ENCODE measurements at places on chromosomes 16 and 17.

DNA sequence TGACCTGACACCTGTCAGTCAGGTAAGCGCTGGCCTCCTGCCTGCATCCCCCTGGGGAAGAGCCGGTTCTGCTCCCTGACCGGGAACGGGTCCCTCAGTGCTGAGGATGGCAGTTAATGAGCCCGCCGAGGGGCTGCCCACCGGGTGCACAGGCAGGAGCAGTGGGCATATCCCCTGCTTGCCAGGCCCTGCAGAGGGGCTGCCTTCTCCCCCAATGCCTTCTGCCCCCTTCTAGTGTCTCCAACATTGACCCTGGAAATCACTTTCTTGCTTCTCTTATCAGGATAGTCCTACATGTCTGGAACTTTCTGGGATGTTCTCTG is 388.5 kb downstream of the SEC14L1 start:
- DNase-seq = no peak

DNA sequence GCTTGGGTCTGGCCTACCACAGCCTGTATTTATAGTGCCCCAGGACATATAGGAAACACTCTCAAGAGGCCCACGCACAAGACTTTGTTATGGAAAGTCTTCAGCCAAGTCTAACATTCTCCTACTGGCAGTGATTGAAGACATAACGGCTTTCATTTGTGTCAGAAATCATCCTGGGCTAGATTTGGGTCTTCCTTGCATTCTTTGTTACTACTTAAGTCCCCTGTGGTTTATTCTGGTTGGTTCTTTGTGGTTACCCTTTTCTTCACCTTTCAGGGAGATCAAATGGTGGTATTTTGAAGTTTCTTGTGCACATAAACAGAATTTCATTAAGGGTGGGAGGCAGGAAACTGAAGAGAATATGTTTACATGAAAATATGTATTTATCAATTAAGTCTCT is 37.7 kb downstream of the REXO5 start:
- no peak for DNase-seq

GRCh38 chr16:30731411-30731810 is 16.8 kb upstream of the PHKG2 start:
- DNase-seq = no peak

DNA sequence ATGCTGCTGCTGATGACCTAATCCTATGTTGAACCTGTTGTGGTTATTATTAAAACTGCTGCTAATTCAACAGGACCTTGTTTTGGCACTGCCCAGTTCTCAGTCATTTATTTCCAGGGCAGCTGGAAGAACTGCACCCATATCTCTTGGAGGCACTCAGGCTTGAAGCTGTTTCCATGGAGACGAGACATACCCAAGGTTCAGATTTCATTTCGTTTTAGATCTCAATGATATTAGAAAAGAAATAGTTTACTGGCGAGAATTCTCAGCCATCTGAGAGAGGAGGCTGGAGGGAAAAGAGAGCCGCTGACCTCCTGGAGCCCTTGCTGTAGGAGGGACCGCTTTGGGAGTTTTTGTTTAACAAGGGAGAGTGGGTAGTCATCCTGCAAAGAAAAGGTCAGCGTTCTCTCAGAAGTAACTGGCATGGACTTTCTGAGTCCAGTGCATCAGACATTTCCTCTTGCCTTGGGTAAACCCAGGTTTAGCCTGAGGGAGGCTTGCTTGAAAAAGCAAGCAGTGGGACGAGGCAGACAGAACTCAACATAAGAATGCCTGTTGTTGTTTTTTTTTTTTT is 75.4 kb downstream of the YPEL2 start:
- no peak for DNase-seq

DNA sequence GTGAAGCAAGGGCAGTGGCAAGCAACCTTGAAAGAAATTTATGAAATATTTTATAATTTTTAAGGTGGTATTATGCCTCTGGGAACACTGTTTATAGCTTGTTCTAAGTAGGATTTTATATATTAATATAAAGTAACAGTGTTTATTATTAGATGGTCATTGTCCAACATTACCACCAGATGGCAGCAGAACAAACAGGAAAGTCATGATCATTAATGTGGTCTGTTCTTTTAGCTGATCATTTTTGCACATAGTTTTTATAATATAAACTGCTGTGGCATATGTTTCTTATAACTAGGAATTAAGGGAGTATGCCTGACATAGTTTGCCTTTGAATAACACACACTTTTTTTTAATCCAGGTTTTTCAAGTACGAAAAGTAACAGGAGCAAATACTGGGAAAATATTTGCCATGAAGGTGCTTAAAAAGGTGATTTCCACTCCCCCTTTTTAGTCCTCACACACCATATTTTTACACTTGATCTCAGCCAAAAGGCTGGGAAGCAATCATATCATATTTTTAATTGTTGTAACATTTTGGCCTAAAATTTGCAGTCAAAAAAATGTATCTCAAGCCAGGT is 21.4 kb downstream of the RPS6KB1 start:
- no peak for DNase-seq

GRCh38 chr17:42980766-42981397 is 517 bp downstream of the RUNDC1 start:
- DNase-seq = no peak

DNA sequence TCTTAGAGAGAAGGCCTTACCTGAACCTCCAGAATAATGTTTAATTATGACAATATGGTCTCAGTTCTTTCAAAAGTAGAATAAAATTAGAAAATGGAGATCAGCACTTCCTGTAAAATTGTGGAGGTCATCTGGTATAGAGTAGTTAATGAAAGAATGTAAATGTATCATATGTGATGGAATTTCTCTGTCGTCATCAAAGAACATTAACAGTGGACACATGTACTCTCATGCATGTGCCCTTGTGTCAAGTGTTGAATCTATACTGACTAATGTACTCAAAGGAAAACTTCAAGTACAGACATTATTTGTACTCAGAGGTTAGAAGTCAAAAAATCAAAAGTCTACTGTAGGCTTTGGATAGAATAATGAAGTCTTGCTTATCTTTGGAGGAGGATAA is 129.2 kb upstream of the MYOCD start:
- no peak for DNase-seq

DNA sequence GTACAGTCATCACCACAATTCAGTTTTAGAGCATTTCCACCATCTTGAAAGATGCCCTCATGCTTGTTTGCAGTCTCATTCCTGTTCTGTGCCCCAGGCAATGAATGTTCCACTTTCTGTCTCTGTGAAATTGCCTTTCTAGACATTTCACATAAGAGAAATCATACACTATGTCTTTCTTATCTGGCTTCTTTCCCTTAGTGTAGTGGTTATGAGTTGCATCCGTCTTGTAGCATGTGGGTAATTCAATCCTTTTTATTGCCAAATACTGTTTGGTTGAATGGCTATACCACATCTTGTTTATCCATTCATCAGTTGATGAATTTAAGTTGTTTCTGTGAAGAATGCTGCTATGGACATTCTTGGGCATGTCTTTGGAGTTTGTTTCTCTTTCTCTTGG is 132.5 kb upstream of the PLCG2 start:
- DNase-seq = no peak

GRCh38 chr17:44398692-44399691 is 9.5 kb upstream of the ITGA2B start:
- no peak for DNase-seq

DNA sequence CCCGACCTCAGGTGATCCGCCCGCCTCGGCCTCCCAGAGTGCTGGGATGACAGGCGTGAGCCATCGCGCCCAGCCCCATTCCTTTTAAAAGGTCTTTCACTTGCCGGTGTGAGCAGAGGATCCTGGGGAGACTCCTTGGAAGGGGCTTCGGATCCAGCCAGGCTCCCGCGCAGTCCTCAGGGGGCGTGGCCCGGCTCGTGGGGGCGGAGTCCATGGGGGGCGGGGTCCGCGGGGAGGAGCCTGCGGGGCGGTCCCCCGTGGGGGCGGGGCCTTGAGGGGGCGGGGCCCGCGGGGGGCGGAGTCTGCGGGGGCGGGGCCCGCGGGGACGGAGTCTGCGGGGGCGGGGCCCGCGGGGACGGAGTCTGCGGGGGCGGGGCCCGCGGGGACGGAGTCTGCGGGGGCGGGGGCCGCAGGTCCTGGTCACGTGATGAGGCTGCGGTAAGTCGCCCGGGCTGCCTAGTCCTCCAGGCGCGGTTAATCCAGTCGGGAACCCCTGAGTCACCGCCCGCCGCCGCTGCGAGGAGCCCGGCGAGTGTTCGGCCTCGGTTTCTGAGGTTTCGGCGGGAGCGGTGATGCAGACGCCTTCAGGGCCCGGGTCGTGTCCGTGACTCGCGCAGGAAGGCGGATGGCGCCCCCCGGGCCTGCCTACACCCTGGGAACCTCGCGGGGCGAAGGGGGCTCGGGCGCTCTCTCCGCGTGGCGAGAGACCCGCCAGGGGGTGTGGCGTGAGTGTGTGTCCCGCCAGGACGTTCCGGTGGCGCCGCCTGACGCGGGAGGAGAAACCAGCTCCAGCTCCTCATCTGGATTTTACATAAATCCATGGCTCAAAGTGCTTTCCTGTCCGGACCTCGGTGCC is 23.6 kb upstream of the ABR start:
- DNase-seq = no peak

DNA sequence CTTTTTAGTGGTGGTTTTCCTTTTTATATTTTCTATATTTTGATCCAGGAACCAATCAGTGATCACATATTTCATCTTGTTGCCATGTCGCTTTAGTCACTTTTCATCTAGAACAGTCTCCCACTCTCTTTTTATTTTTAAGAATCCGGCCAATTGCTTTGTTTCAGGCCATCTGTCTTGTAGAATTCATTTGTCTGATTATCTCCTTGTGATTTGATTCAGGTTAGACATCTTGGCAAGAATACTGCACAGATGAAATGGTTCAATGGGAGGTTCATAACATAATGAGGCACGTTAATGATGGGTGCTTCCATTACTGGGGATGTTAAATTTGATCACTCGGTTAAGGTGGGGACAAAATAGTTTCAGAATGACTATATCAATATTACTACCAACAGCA is 49.1 kb downstream of the NUP88 start:
- DNase-seq = no peak

DNA sequence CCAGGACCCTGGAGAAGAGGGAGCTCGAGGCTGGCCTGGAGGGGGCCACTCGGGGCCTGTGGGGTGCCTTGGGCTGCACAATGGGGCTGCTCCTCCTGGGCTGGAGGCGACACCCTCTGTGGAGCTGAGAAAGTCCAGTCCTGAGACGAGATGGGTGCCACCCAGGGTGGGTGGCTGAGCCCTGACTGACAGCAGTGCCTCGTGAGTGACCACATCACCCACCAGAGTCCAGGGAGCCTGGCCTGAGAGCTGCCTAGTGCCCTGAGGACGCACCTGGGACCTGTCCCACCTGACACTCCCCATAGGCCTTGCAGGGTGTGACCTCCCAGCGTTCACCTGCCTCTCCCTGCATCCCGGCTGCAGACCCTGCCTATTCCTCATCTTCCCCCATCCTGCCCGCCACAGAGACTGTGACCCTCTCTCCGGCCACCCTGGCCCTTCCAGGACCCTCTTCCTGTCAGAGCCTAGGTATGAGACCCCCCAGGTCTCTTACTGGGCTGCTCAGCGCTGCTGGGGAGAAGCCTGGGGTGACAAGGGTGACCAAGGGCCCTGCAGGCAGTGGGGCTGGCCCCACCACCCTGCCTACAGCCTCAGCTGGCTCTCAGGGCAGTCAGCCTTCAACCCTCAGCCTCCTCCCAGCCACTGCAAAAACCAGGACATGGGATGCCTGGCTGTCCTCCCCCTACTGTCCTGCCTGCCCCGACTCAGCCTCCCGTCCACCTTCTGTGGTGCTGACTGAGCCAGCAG is 41.2 kb downstream of the TNFRSF13B start:
- DNase-seq = no peak

GRCh38 chr16:80189476-80190175 is 351.2 kb upstream of the DYNLRB2 start:
- DNase-seq = no peak

DNA sequence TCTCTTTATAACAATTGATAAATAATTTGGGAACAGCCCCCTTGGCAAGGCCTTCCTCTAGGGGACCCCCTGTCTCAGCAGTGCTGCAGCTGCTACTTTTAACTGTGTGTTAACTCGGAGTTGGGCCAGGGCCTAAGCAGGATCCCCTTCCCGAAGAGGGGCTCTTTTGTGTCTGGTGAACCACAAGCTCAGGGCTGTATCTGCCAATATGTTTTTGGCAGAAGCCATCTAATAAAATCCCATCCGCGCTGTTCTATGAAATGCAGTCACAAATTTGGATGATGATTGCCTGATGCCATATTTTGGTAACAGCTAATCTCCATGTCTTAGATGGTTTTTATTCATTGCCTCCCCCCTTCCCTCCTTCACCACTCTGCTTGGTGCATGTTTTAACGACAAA is 267.7 kb downstream of the FTO start:
- no peak for DNase-seq

DNA sequence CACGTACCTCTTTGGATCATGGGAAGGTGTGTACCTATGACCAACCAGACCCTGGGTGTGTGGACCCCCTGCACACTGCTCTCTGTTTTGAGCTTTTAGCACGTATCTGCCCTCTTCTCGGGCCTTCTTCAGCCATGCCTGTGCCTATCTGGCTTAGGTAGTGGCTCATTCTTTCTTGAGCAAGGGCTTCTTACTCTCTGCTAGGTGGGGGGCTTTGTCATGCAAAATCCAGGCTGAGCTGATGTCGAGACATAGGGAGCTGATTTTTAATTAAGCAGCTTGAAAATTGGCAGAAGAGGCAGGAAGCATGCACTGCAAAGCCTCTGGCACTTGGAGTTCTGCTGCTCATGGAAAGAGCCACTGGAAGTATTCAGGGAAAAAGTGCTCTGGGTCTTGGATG is 181.6 kb upstream of the IRX6 start:
- no peak for DNase-seq

DNA sequence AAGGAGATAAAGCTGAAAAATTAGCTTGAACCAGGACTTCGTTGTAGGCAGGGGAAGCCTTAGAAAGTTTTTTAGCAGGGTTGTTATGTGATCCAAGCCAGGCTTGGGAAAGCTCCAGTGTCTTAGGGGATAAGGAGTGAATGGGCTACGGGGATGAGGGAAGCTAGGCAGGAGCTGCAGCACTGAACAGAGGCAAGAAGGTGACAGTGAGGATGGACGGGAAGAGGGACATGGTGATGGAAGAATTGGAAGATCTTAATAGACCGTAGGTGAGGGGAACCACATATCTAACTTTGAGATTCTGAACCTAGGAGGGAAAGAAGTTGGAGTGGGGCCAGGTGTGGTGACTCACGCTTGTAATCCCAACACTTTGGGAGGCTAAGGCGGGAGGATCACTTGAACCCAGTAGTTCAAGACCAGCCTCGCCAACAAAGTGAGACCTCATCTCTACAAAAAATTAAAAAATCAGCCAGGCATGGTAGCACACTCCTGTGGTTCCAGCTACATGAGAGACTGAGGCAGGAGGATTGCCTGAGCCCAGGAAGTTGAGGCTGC is 3.2 kb downstream of the RHBDL3 start:
- DNase-seq = no peak

- no peak for DNase-seq
These were observed 244.8 kb downstream of the CDH8 start for GRCh38 chr16:61791464-61791863.

- DNase-seq = no peak
These were observed 174.8 kb downstream of the XYLT1 start for GRCh38 chr16:17295948-17296347.

GRCh38 chr17:79955167-79955549 is 80.5 kb downstream of the TBC1D16 start:
- DNase-seq = no peak
